ENCODE measurements at places on chromosomes 1 and 21.

- DNase-seq, result no peak
Observed at GRCh38 chr1:54362881-54363340, 43.3 kb downstream of the SSBP3 start.

DNA sequence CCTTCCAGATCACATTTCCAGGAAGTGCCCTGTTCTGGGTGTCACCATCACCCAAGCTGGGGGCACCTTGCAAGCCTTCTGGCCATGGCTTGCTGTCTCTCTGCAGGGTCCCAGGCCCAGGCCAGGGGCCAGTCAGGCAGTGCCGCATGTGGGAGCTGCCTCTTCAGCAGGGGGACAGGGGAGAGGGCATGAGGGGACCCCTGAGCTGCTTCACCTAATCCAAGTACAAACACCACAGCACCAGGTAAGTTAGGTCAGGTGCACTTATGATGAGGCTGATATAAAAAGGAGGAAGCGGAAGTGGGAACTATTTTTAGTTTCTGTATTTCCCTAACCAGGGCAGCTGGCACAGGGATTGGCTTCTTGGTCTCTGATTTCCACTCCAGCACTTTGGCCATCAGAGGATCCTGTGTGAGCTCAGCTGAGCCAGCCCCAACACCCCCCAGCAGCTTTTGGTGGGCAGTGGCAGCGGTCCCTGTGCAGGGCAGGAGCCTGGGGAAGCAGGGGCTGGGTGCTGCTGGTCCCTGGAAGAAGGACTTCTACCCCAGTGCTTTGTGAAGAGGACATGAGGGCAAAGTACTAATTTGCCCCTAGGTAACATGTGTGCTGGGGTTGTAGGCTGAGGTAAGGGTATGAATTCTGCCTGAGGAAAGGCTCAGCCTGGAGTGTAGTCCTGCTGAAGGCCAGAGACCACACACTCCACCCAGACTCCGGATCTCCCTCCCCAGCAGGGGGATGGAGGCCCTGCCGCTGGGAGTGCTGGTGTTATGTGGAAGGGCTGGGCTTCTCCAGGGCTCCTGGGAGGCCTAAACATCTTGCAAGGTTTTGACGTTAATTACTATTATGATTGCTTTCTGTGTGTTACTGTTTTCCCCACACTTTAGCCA, 3.3 kb upstream of the PCBP3 start:
- DNase-seq, result no peak

- no peak for DNase-seq
Observed at GRCh38 chr1:12722626-12723025, 6.7 kb downstream of the AADACL3 start.

GRCh38 chr1:54872036-54872331, 15.0 kb downstream of the DHCR24 start:
- no peak for DNase-seq

- DNase-seq, result no peak
Observed at GRCh38 chr1:162217706-162218105, 148.2 kb downstream of the NOS1AP start.
